ENCODE measurements at places on chromosomes 3 and 15. TPM values are rescaled to one million over a fixed set of nuclear protein-coding genes. Genes with fewer than 3 reads are reported as not detected.

OSTN gene
- total RNA-seq: 0.15 TPM

FYCO1 gene
- total RNA-seq: 2.6 TPM

DNA sequence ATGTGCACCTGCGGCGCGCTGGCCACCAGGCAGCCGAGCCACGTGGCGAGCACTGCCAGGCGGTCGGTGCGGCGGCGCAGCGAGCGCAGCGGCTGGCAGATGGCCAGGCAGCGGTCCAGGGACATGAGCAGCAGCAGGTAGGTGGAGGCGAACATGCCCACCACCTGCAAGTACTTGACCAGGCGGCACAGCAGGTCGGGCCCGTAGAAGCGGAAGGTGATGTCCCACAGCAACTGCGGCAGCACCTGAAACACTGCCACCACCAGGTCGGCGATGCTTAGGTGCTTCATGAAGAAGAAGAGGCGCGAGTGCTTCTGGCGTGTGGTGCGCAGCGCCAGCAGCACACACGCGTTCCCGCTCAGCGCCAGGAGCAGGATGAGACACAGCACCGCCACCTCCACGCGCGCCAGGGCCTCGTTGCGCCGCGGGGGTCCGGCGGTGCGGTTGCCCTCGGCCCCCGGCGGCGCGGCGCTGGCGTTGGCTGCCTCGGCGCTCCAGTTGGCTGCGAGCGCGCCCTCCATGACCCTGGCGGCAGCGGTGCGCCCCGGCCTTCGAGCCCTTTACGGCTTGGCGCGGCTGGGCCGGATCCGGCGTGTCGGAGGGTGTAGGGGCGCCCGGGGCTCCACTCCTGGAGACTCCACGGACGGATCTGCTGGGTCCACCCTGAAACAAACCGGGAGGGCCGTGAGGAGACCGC is 1.6 kb downstream of the OXTR start:
- ATAC-seq: no peak

- ATAC-seq: peak; percentile 26
Measured at GRCh38 chr3:31550452-31551251, 17.9 kb downstream of the STT3B start.

GRCh38 chr3:143123353-143123984 is 3.9 kb downstream of the CHST2 start:
- ATAC-seq: no peak

GRCh38 chr3:14141602-14142341 is 16.9 kb downstream of the TMEM43 start:
- ATAC-seq: no peak

- no peak for ATAC-seq
Measured at GRCh38 chr15:69288011-69288410, 10.7 kb upstream of the PAQR5 start.

- no peak for ATAC-seq
Measured at GRCh38 chr3:195999896-196000295, 82.0 kb downstream of the TFRC start.

DNA sequence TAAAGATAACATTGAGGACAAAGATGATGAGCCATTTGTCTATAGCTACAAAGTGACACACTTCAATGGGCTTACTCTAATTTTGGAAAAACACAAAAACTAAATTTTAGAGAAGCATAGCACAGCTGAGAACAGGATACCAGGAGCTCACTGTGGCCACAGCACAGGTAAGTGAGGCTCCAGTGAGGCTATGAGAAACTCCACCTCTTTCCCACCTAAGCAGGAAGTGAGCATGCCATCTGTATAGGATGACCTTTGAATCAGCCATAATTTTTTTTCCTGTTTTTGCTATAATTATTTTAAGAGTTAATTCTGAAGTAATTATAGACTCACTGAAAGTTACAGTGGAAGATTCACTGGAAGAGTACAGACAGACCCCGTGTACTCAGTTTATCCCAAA is 82.1 kb upstream of the DCLK3 start:
- no peak for ATAC-seq
